ENCODE measurements at places on chromosomes 16 and 17.

DNA sequence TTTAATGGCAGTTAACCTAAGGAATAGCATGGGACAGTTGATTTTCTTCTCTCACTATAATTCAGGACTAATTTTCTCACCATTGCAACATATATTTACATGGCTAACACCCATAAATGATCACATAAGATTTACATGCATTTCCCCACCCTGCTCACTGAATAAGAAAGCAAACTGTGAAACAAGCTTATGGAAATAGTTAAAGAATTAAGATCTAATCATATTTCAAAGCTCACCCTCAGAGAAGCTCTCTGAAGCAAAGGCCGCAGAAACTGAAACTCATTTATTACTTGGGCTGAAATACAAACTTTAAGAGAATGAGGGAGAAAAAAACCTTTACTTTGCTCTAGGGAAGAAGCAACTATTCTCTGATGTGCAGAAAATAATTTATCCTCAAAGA is 218.7 kb upstream of the AXIN2 start:
- DNase-seq: no peak

- DNase-seq: no peak
Observed at GRCh38 chr17:6996256-6997011, 585 bp downstream of the ALOX12 start.

GRCh38 chr16:76583466-76583865 is 306.3 kb downstream of the CNTNAP4 start:
- DNase-seq: peak; percentile 42

GRCh38 chr17:37844158-37844976 is 79.8 kb upstream of the TBC1D3K start:
- peak; percentile 72 for DNase-seq

- DNase-seq: no peak
Observed at GRCh38 chr17:9926150-9926804, 21.2 kb upstream of the RCVRN start.

- DNase-seq: no peak
Observed at GRCh38 chr17:64259426-64259825, 3.6 kb downstream of the TEX2 start.

DNA sequence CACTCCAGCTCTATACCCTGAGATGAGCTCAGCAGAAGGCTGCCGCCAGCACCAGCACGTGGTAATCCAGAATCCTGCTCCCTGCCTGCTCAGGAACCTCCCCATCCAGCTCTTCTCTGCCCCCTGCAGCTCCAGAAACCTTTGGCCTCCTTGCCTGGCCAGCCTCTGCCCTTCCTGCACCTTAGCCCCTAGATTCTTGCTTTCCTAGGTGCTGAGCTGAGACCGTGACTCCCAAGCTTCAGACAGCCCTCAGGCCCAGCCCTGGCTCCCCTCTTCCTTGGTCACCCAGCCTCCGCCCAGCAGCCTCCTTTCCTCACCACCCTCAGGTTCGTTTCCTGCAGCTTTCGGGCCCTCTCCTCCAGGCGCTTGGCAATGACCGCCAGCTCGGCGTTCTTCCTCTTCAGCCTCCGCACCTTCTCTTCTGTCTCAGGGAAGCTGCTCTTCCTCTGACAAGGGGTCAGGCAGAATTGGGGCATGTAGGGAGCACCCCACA is 2.6 kb downstream of the TSPOAP1 start:
- no peak for DNase-seq

DNA sequence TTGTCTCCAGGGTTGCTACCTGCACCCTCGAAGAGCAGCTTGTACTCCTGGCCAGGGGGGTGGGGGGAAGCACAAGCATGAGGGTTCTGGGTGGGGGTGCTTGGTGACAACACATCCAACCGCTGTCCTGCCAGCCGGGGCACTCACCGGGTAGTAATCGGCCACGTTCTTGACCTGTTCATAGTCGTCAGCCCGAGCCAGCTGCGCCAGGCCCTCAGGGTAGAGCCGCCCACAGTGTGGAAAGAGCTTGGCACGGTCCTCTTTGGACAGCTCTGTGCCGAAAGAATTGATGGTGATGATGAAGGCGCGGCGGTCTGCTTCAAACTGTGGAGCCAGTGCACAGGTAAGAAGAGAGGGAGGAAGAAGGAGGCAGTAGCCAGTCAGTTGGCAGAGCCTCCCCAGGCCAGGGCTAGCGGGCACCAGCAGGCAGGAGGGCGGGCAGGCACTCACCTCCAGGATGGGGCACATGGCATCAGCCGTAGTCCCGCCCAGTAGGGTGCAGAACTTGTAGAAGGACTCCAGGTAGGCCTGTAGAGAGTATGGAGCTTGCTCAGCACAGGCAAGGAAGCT is 8.0 kb downstream of the HSD11B2 start:
- no peak for DNase-seq

DNA sequence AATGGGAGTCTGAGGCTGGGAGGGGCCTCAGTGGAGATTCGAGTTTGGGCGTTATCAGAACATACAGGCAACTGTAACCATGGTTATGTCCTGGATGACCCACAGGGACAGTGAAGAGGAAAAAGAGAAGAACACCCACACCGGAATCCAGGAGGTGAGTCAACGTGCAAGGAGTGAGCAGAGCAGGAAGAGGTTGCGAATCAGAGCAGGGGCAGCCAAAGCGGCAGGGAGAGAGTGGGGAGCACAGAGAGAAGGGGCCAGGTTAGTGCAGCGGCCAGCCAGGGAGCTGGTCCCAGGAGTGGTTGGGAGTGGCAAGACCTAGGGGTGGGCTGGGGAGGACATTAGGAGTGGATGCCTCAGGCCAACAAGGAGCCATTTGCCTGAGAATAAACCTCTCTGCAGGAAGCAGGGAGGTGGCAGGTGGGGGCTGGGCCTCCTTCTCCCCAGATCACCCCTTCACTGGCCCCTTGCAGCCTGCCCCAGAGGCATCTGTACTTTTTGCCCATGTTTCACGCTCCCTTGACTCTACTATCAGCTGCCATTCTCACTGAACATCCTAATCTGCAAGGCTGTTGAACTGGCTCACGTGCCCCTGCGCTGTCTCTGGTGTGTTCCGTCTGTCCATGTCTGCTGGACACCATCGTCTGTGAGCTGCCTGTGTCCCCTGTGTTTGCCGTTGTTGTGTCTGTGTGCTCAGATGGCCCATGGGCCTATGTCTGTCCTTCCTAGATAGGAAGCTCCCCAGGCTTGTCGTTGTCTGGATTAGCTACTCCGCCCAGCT is 5.1 kb downstream of the KRT13 start:
- DNase-seq: peak; percentile 18

DNA sequence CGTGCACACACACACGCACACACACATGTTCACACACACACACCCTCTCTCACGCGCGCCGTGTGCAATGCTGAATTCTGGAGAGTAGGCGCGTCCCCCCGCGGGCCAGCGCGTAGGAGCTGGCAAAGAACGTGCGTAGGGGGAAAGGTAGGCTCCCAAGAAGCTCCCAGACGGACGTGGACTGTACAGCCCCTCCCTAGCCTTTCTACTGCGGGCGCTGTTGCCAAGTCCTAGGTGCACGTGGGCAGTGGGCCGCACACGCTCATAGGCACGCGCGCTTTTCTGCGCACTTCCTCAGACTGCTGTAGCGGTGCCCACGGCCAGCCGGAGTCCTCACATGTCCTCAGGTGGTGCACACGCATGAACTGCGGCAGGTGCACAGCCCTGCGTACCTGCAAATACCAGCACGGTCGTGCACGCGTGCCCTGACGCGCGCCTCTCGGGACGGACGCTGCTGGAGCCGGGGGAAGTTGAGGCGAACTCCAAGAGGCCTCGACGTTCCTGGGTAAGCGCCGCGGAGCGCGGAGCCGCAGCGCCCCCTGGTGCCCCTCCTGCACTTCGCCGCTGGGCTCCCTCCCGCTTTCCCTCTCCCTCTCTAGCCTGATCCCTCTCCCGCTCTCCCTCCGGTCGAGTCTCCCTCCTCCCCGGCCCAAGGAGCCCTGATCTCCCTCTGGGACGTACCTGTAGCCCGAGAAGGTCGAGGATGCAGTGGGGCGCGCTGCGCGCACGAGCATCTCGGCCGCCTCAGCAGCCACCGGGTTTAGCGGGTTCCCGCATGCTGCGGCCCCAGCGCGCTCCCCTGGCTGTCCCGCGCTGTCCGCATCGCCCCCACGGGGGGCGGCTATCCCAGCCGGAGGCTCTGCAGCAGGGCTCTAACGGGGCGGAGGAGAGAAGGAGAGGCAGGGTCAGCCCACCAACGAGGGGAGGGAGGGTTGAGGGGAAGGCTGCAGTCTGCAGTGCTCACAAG is 749 bp downstream of the GRIN2A start:
- peak; percentile 93 for DNase-seq

DNA sequence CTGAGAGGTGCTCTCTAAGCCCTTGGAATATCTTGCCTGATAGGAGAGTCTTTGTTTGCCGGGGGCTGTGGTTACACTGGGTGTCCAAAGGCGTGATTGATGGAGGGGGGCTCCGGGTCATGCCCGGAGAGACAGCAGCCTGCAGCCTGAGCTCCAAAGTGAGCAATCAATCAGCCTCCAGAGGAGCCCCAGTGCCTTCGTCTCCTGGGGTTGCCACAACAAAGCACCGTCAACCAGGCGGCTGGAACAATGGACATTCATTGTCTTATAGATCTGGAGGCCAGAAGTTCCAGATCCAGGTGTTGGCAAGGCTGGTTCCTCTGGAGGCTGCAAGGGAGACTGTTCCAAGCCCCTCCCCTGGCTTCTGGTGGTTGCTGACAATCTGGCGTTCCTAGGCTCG is 24.0 kb upstream of the GINS2 start:
- no peak for DNase-seq

- DNase-seq: no peak
Observed at GRCh38 chr17:3600529-3601205, 8.5 kb downstream of the TRPV1 start.

DNA sequence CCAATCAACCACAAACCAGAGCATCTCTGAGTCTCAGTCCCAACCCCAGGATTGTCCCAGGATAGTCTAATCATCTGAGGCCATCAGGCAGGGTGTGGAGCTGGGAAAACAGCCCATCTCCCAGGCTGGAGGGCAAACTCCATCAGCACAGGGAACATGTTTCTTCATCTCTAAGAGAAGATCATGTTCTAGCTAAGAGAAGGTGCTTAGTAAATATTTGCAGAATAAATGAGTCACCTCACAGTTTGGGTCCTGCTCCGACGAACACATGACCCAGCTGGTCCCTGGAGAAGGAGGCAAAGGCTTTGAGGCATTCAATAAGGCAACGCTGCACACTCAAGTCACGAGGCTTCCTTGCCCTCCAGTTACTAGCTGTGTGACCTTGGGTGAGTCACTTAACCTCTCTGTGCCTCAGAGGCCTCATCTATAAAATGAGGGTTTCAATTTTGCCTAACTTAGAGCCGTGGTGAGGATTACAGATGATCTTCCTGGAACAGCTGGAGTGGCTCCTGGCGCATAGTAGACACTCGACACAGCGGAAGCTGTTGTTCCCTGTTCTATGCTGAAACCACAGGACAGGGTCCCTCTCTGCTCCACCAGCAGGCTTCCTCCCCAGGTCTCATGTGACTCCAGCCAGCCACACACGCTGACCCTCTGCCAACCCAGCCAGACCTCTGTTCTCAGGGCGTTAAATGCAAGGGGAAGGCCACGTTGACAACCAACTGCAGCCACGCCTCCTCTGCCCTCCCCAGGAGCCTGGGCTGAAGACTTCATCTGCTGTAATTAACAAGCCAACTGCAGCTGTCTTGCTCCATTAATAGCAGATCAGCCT is 10.3 kb upstream of the RPL38 start:
- no peak for DNase-seq

GRCh38 chr16:189604-190186 is 9.4 kb downstream of the HBQ1 start:
- no peak for DNase-seq

DNA sequence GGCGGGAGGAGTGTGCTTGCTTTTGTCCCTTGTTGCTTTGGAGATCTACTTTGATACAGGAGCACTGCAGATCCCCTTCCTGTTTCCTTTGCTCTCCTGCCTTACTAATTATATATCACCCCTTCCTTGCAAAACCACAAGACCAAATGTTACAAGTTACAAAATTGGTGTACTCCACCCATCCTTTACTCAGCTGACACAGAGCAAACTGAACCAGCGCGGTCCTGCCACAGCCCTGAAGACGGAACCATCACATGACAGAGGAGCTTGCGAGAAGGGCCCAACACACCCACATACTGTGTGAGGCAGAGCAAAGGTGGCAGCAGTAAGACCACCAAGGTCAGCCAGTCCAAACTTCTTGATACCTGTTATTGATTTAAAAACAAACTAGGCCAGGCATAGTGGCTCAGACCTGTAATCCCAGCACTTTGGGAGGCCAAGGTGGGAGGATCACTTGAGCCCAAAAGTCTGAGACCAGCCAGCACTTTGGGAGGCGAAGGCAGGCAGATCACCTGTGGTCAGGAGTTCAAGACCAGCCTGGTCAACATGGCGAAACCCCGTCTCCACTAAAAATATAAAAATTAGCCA is 33.2 kb downstream of the CYTH1 start:
- no peak for DNase-seq

DNA sequence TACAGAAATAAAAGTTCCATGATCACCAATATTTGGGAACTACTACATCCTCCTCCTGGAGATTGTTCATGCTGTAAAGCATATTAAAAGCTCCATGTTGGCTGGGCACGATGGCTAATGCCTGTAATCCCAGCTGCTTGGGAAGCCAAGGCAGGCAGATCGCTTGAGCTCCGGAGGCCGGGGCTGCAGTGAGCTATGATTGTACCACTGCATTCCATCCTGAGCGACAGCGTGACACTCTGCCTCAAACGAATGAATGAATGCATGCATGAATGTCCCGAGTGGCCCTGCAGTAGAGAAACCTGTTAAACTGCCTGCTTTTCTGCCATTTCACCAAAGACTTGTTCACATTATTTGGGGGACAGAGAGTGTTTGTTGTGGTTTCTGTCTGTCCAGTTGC is 15.0 kb downstream of the CNEP1R1 start:
- DNase-seq: no peak

DNA sequence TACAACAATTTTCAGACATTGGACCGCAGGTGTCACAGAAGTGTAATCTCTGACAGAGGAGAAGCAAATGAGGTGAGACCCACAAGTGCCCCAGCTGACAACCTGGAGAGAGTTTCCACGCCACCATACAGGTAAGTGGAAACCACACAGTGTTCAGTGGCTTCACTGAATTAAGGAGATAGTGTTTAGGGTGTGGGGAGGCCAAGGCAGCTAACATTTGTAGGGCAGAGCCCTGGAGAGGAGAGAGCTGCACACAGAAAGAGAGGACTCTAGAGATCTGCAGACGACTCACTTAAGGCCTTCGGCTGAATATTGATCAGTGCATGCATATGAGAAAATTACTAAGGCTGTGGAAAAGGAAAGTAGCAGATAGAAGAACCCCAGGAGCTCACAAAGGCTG is 228.9 kb upstream of the TNRC6C start:
- no peak for DNase-seq

DNA sequence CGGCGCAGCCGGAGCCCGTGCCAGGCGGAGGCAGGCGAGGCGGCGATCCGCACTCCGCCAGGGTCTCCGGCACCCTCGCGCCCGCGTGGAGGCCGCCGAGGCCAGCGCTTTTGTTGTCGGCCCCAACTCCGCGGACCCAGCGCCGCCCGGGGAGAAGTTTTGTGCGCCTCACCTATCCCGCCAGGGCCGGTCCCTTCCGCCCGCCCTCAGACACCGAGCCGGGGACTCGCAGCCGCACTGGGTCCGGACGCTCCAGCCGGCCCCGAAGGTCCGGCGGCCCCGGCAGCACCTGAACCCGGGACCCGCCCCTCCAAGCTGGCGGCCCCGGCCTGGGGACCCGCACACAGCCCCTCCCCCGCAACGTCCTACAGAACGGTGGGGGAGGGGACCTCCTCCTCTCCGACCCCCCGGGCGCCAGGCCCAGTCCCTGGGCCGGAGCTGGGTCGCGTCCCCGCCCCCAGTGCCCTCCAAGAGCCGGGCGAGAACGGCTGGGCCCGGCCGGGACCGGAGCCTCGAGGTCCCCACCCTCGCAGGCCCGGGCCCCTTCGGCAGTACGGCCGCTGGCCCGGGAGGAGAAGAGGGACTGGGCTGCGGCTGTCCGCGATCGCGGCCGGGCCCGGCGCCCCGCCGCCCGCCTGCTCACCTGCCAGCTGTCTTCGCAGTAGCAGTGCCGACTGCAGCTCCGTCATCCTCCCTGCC is 698 bp downstream of the UBE2G1 start:
- DNase-seq: peak; percentile 59
